ENCODE measurements at places on chromosomes 6 and 20. TPM values are rescaled to one million over a fixed set of nuclear protein-coding genes. Genes with fewer than 3 reads are reported as not detected.

The BPI gene
- not detected for total RNA-seq

The BMP5 gene
- total RNA-seq = not detected

The HDGFL1 gene
- not detected for total RNA-seq

The SUMO4 gene
- total RNA-seq = not detected

The BPIFB4 gene
- total RNA-seq = not detected

The C6orf58 gene
- total RNA-seq = not detected

The MOG gene
- not detected for total RNA-seq

The TSBP1 gene
- not detected for total RNA-seq

The ELMO2 gene
- total RNA-seq = 32.3 TPM

The KIF6 gene
- 1.4 TPM for total RNA-seq

The DACT2 gene
- not detected for total RNA-seq

The NKX2-4 gene
- total RNA-seq = not detected

The SH3BGRL2 gene
- total RNA-seq = 8.3 TPM

The C20orf141 gene
- total RNA-seq = not detected

The CLPSL1 gene
- total RNA-seq = not detected

The APOM gene
- 1.4 TPM for total RNA-seq

The CYP39A1 gene
- 0.58 TPM for total RNA-seq

The PPIL4 gene
- total RNA-seq = 21.6 TPM

The FHL5 gene
- not detected for total RNA-seq

The GPSM3 gene
- 9.9 TPM for total RNA-seq

The PLN gene
- total RNA-seq = 0.58 TPM

The CRIP3 gene
- not detected for total RNA-seq

The EXOC2 gene
- total RNA-seq = 17.3 TPM

The RSPO4 gene
- total RNA-seq = not detected

The NFS1 gene
- 24.6 TPM for total RNA-seq

The GGTLC1 gene
- total RNA-seq = not detected

The DDO gene
- 2.1 TPM for total RNA-seq

The LTA gene
- total RNA-seq = not detected

The PHF10 gene
- total RNA-seq = 8.2 TPM

The PMEPA1 gene
- not detected for total RNA-seq

The FAM83B gene
- not detected for total RNA-seq

The GPX5 gene
- not detected for total RNA-seq

The CASS4 gene
- 25.4 TPM for total RNA-seq
